Neural crest cell (in vitro differentiated cells): ENCODE measurements at places on chromosomes 7 and 10.
A peak's percentile ranks its signal among the peaks of the same experiment; 100 is the strongest.

GRCh38 chr7:45681596-45682357 is 107.6 kb downstream of the ADCY1 start:
- no peak for DNase-seq

GRCh38 chr10:92574548-92575261 is 812 bp upstream of the IDE start:
- DNase-seq = no peak

DNA sequence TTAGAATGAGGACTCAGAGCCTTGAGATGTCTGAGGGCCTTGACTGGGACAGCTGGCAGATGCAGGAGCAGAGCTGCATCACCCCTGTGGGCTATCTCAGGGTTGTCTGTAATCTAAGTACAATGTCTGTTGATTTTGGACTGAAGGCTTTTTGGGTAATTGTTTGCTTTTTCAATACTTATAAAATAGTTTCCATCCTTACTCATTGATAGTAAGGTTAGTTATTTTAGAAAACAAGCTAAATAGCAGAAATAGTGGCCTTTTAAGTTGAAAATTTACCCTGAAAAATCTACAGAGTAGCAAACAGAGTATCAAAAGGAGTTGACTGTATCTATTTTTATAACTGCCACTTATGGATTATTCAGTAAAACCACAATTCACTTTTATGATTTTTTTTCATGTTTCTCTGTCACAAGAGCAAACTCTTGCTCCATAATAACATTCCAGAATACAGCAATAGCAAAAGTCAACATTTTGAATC is 179.7 kb downstream of the CFTR start:
- no peak for DNase-seq

DNA sequence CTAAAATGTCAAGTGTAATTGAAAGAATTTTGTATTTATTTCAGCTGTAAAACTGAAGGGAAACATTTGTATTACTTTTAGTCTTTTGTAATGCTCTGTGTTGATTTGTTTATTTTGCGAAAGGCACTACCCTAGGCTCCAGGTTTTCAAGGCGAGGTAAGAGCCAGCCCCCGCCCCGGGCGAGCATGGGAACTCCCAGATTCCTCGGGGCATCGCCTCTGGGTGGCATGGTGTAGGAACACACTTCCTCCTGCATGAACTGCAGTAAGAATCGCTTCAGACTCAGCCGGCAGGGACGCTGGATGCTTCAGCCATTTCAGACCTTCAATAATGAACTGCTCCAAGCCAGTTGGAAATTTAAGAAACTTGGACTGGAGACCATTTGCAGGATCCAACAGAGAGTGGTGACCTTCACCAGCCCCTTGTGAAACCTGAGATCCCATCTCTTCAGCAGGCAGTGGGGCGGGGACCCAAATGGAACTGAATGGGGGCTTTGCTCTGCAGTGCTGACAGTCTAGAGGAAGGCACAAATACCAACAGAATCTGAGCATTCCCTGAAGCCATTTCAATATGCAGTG is 544.3 kb upstream of the MGMT start:
- DNase-seq = no peak

- no peak for DNase-seq
Measured at GRCh38 chr7:116075351-116076145, 45.0 kb upstream of the TFEC start.

DNA sequence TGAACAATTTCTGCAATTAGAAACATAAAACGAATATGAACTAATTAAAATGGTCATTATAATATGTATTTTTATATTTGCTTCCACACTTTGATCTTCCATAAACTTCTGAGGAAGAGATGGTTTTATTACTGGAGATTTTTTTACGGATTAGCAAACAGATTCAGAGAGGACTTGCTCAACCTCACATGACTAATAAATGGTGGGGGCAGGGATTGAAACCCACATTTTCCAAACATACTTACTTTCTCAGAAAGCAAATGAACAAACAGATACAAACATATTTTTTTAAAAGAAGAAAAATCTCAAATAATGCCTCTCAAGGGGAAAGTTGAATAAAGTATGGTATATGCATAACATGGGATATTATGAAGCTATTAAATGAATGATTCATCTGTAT is 18.3 kb downstream of the ANKMY2 start:
- DNase-seq = no peak

- peak; percentile 14 for DNase-seq
Measured at GRCh38 chr10:3785851-3786271, 852 bp upstream of the KLF6 start.

GRCh38 chr10:29811751-29812427 is 177.1 kb upstream of the SVIL start:
- no peak for DNase-seq

- DNase-seq = no peak
Measured at GRCh38 chr7:20170633-20171032, 46.6 kb downstream of the MACC1 start.

DNA sequence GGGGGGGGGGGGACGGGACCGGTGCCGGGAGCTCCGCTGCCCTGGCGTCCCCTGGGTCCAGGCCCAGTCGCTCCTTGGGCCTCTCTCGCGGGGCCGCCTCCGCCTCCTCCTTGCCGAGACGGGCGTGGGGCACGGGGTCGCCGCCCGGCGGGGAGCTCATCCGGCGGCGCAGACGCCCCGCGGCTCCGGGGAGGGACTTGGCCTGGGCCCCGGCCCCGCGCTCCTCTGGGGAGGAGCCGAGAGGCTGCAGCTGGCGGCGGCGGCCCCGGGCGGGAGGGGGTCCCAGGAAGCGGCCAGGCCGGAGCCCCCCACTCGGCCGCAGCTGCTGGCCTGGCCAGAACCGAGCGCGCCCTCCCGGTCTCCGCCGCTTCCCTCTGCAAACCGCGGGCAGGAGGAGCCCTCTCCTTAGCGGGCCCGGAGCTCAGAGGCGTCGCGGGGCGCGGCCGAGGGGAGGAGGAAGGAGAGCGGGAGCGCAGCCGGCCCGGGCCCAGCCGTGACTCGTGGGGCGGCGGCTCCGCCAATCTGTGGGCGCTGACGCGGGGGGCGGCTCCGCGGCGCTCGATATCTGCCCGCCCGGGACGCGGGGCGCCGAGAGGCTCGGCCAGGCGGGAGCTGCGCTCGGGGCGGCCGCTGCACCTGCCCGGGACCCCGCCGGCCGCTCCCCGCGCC is at the start of gene FAM20C:
Gene FAM20C (plus strand): TSS at position 591 of the 669 bp plus-strand sequence. CDS start 629 bp downstream, outside the sequence.
- peak; percentile 53 for DNase-seq

DNA sequence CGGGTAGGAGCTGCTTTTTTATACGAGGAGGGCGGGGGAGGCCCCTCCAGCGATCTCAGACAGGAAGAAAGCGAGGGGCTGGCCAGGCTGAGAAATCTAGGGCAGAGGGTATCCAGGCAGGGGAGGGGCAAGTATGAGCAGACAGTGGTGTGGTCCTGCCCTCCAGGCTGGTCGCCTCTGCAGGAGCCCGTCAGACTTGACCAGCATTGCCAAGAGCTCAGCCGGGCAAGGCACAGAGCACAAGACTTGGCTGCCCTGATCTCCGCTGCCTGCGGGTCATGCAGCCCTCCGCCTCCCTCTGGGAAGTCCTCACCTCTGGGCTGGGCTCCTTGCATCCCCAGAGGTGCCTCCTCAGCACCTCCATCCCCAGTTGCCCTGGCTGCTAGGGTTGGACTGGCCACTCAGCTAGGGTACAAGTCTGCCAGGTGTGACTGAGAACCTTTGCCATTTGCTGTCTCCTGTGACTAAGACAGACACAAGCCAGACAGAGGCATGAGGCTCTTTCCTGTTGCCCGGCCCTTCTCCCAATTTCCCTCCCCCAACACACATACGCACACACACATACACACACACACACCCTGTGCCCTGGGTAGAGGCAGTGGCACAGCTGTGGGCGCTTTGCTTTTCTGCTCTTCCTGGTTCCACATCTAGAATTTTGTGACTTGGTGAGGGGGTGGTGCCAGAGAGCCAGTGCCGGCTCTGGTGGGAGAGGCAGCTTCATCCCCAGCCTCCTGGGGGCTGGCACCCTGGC is 59.1 kb upstream of the PPIF start:
- no peak for DNase-seq

- DNase-seq = no peak
Measured at GRCh38 chr7:150520145-150520544, 5.5 kb downstream of the GIMAP7 start.
